CD4-positive, alpha-beta T cell treated with Interleukin-10 for 1 hour (primary cell): ENCODE measurements at places on chromosomes 13 and 19.

DNA sequence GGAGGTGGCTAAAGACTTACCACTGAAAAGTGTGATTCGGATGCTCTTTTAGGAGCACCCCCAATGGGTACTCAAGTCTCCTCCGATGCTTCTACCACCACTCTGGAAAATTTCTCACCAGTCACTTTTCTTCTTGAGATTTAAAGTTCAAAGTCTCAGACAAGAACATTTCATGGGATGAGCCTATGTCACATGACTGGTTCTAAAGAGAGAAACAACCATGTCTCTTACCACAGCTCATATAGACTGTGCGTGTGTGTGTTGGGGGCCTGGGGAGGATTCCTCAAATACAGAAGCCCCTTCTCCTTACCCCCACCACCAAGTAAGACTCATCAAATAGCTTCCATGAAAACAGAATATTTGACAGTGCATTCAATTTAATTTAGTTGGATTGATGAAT is 181.7 kb upstream of the MIR17HG start:
- DNase-seq, result no peak

GRCh38 chr19:4090356-4091220 is 23.9 kb upstream of the ZBTB7A start:
- no peak for DNase-seq

GRCh38 chr19:46186717-46187101 is 38.7 kb downstream of the IGFL2 start:
- DNase-seq, result no peak

DNA sequence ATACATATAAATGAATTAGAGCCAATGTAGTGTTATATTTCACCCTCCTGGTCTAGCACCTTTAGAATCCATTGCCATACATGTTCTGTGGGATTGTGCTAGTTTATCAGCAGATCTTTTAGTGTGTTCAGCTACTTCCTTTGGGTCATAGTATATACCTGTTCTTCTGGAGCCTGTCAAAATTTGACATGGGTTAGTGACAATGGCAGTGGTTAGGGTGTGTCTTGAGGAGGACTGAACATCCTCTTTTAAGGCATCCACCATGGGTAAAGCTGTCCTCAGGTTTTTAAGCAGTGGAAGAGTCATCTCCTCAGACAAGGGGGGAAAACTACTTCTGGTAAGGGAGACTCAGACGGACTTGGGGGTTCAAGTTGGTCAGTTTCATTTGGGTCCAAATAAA is 29.4 kb downstream of the DNAJC3 start:
- no peak for DNase-seq

DNA sequence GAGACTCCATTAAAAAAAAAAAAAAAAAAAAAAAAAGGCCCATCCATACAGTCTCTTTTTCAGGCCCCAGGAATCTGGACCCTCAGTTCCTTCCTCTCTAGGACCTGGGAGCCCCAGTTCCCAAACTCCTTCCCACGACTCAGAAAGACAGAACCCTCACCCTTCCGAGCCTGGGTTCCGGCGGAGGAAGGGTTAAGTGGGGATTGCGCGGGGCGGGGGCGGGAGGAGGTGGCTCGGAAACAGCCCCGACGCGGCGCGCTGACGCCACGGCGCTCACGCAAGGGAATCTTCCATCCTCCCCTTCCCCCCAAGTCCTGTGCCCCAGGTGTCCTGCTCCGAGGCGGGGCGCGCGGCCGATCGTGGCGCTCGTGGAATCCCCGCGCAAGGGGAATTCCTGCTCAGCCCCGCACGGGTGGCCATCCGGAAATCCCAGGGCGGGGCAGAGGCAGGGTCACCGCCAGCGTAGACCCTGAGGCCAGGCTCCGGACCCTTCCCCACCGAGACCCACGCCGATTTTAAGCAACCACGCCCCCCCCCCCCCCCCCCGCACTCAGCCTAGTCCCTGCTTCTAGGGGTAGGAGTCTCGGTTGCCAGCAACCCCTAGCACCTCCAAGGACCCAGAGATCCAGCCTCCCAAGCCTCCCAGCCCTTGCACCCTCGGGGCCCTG is 659 bp downstream of the NFKBID start:
- DNase-seq, result peak; percentile 90

DNA sequence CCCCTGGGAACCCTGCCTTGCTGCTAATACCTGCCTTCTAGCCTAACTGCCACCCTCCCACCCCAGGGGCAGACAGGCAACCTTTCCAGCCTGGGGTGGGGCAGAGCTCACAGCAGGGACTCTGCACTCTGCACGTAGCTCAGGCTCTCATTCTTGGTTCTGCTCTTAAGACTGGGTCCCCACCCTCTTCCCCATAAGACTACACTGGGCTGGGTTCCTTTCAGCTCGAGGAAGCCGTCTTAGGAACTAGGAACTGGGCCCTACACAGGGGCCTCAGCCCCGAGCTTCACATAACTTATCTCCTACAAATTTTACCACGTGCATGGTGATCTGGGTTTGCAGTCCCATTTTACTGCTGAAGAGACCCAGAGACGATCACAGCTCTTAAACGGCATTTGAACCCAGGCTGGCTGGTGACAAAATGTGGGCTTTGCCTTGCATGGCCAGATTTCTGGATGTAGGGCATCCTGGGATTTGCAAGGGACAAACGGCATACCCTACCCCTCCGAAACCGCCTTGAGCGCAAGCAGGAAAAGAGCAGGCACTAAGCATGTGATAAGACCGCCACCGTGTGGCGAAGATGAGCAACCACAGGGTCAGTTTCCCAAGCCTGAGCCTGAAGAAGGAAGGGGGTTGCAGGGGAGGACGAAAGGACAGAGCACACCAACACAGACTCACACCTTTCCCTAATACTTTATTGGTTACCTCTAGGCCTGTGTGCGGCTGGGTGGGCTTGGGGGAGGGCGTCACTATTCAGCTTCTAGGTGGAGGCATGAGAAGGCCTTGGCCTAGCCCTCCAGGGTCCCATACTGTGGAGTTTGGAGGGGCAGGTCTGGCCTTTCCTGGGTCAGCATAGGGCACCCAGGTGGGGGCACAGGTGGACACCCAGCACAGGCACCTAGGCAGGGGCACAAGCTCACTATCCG is 5.1 kb downstream of the JUNB start:
- DNase-seq, result peak; percentile 85

DNA sequence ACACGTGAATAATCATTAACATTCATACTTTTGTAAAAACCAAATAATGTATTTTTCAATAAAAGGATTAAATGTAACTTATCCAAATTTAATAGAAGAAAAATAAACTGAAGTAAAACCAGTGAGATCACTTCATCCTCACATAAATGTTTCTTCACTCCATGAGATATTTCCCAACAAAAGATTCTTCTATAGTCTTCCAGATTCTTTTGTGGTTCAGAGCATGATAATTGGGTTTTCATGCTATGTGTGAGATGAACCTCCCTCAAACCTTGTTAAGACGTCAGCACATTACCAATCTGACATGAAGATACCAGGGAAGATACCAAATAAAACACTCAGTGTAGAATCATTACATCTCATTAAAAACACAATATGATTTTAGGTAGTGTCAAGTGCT is 62.9 kb upstream of the OXGR1 start:
- DNase-seq, result no peak

DNA sequence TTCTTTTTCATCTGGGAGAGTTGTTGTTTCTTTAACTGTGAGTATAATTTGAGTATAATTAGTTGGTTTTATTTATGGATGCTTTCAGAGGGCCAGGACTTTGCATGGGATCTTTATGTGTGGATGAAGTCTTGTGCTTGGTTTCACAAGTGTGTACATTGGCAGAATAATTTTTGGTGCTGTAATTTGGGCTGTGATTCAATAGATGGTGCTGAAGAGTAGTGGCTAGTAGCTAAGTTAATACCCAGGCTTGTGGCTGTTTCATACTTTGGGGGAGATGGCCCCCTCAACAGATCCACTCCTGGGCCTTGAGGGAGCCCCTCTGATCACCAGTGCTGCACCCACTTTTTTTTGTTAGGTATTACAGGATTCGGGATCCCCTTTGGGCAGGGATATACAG is 1142.4 kb downstream of the SLITRK1 start:
- DNase-seq, result no peak

DNA sequence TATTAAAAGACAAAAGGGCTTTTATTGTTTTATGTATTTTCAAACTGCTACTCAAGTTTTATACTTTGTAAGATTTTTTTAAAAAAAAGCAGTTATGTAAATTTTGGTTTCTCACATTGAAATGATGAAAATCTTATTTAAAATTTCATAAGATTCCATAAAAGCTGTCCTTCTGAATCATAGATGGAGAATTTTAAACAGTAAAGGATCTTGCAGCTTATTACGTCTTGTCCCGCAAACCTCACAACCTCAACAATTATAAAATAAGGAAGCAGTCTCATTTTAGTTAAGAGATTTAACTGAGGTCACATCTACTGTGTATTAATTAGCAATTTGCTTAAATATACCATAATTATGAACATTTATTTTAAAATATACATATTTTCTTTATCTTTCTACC is 581.0 kb upstream of the SPRY2 start:
- no peak for DNase-seq

GRCh38 chr13:52599848-52600603 is 42.2 kb upstream of the HNRNPA1L2 start:
- no peak for DNase-seq

- DNase-seq, result no peak
These were observed 10.2 kb downstream of the OR2Z1 start for GRCh38 chr19:8731428-8732169.

- DNase-seq, result peak; percentile 17
These were observed 7.1 kb downstream of the MIDN start for GRCh38 chr19:1255186-1256161.

DNA sequence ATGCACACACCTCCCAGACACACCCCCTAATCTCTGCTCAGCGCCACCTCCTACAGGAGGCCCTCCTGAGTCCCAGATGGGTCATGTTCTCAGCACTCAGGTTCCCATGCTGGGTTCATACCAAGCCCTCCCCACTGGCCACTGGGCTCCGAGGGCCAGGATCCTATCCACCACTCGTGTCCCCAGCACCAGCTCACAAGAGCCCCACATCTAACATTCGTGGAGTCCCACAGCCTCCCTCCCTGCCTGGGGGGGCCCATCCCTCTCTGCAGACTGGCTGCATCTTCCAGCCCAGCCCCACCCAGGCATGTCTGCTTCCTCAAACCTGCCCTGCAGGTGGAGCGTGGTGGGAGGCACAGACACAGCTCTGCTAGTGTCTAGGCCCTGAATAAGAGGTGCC is 227.4 kb downstream of the TUBA3C start:
- DNase-seq, result no peak

DNA sequence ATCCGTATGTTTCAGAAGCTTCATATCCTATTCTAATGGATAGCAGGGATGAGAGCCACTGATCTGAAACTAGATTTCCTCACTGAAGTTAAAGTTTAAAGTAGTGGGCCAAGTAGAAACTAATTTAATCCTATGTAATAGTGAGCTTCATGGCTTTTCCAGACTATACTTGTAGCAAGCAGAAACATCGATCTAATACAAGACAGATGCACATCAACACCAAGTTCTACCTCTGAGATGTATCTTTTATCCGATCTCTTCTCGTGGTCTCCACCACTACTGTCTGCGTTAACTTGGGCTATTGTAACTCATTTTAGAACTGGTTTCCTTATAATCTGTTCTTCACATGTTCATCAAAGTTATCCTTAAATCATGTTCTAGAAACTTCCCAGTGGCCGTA is 3.1 kb downstream of the ERCC5 start:
- DNase-seq, result no peak

DNA sequence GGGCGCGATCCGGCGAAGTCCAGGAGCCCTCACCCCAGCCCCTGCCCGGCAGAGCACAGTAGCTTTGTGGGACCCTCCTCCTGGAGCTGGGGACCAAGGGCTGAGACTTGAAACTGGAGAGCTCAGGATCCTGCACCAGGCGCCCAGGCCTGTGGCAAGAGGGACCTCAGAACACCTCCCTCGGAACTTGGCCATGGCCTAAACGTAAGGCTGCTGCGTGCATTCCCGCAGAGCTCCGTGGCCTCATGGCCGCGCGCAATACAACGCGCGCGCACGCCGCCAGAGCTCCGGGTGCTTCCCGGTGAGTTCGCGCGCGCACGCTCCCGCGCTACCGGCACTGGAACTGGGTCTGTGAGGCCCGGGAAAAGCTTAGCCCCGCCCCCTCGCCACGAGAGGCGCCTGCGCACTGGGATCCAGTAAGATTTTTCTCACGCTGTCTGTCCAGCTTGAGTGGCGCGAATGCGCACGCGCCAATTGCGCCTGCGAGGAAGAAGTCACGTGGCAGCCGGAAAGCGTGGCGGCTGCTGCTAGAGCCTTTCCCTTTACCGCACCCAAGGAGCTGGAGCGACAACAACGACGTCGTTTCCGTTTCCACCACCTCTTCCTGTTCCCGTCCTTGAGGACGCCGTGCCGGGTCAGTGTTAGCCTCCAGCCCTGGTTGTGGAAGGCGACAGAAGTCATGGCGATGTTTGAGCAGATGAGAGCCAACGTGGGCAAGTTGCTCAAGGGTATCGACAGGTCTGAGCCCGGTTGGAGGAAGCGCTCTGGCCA is at the start of gene EIF3K:
Gene EIF3K (plus strand): TSS at position 599 of the 771 bp plus-strand sequence. CDS start 81 bp downstream, at position 680.
- peak; percentile 98 for DNase-seq

DNA sequence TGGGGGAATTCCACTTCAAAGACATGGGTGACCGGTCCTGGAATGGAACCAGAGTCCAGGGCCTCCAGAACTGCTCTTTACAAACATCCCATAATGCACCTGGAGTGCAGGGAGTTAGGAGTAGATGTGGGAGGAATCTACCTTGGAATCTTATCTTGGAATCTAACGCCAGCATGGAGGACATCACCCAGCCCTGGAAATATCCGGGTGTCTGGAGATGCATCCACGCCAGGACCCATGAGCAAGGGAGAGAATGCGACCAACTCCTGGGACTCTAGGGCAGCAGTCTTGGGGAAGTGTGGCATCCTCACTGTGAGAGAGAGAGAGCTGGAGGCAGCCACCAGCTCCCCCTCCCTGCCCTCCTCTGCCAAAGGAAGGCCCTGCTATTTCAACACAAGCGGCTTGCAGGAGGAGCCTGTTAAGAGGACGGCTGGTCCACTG is 211.8 kb downstream of the UQCRFS1 start:
- no peak for DNase-seq

DNA sequence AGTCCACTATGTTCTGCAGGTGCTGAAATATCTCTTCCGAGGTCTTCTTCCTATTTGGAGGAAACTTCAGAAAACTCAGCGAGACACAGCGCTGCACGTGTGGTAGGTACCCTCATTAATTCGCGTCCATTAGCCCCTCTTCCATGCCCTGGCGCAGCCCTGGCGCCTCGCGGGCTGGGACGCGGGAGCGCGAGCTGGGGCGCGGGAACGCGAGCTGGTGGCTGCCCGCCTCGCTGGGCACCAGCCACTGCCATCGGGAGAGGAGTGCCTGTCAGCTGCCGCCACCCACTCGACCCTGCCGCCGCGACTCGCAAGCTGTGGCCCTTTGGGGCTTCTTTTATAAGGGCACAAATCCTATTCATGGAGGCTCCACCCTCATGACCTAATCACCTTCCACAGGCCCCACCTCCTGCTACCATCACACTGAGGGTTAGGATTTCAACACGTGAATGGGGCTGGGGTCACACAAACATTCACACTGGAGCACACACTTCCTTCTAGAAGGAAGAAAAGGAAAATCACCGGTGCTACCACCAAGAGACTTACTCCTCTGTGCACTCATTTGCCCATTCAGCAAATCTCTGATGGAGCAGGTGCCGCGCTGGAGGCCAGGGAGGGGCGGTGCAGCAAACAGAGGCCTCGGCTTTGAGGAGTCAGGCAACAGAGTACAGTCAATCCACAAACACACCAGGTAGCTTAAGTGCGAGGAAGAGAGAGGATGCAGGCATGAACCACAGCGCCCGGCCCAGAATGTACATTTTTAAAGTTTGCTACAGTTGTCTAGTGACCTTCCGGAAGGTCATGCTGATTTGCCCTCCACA is 43.0 kb upstream of the LATS2 start:
- no peak for DNase-seq
